NB4 (cell line): ENCODE measurements at places on chromosomes 4 and X.

DNA sequence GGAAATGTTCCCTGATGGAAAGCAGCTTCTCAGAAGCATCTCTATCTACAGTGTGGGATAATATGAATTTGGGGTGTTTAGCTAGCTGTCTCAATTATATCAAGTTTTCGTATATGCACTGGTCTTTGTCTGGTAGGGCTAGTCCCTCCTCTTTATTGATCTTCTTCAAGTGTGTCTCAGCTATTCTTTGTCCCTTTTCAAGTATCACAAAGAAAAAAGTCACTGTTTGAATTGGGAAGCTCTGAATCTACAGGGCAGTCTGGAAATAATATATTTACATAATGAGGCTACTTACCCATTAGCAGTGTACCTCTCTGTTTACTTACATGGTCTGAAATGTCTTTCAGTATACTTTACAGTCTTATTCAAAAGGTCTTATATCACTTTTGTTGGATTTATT lies 526.0 kb downstream of the IL1RAPL1 start:
- DNase-seq = no peak

DNA sequence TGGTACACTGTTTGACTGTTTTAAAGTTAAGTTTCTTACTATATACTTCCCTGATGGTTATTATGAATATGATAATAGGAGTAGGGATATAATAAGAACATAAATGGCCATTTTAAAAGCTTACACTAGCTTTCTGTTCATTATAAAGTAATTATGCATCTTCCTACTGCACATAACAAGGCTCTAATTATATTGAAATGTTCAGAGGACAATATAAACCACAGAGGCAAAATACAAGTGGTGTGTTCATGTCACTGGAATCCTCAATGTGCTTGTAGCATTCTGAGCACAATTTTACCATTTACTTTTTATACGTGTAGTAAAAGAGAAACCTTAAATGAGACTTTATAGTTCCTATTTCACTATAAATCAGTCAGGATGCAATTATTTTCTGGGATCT lies 268.3 kb downstream of the TMA16 start:
- DNase-seq = no peak

- DNase-seq = no peak
Measured at GRCh38 chr4:87031920-87032319, 97.1 kb downstream of the AFF1 start.

DNA sequence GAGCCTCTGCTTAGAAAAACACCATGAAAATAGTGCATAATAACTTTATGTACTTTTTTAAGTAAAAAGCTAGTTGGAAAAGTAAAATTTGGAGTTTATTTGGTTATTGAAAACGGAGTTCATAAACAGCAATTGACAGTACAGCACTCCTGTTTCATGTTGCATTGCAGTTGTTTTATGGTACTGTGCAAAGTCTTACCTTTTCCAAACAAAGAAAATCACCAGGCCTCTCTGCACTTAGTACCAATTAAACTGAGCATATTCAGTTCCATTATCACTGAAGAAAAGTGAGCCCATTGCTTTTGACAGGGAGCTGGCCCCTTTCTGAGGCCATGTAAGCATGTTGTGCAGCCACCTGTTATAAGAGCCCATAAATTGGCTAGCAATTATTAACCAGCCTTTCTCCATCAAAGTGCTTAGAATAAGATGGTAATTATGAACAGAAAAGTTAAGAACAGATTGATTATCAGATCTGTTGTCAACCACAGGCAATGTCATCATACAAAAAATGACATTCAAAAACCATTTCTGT lies 376.6 kb upstream of the EMCN start:
- no peak for DNase-seq

DNA sequence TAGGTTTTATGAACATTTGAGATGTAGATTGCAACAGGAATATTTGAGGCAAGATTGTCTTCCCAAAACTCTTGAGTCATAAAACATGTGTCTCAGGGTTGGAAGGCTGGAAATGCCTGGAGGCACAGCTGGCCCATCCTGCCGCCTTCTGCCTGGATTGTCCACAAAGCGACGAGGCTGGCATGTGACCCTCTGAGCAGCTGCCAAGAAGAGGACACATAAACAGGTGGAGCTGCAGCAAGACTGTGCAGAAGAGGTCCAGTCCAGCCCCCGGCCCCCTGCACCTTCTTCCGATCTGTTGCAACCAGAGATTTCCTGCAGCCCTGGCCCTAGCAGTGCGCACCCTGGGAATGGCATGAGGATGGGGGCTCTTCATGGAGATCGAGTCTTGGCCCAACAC lies 101.9 kb upstream of the BCOR start:
- DNase-seq = no peak

DNA sequence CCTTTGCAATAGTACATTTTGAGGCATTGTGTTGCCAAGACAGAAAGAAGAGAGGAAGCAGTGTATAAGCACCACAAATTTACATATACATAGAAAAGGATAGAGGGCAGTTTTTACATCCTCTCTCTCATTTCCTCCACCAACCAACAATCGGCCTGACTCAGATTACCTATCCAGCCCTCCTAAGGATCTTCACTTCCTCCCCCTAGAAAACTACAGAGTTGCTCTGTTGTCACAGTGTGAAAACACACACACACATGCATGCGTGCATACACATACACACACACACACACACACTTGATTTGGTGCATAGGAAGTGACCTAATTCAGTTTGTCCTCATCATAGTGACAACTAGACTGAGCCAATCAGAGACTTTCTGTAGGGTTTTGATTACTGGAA lies 98.8 kb upstream of the SPRY1 start:
- no peak for DNase-seq

- DNase-seq = no peak
Measured at GRCh38 chrX:1111601-1112300, 100.7 kb downstream of the CRLF2 start.
